ENCODE measurements at places on chromosomes 11 and 22. TPM values are rescaled to one million over a fixed set of nuclear protein-coding genes. Genes with fewer than 3 reads are reported as not detected.

DNA sequence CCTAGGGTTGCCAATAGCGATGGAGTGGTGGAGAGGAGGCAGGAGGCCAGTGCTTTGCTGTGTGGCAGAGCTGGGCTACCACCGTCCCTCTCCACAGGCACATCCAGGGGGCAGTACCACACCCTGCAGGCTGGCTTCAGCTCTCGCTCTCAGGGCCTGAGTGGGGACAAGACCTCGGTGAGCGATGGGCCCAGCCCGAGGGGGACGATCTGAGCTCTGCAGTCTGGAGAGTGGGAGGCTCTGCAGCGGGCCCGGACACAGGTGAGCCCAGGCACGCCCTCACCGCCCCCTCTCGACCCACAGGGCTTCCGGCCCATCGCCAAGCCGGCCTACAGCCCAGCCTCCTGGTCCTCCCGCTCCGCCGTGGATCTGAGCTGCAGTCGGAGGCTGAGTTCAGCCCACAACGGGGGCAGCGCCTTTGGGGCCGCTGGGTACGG lies 2.5 kb downstream of the PKP3 start:
- DNase-seq = no peak

- peak; percentile 52 for DNase-seq
These were observed 5.5 kb downstream of the TTC28 start for GRCh38 chr22:28674121-28674563.

GRCh38 chr11:75276686-75277085 lies 36.1 kb downstream of the TPBGL start:
- DNase-seq = no peak

GRCh38 chr11:109644152-109644551 lies 222.2 kb downstream of the C11orf87 start:
- no peak for DNase-seq

- peak; percentile 84 for DNase-seq
These were observed at the start of gene XNDC1N for GRCh38 chr11:71927820-71928736. Gene XNDC1N (minus strand): TSS chr11:71928594. CDS start chr11:71923353, 5,241 bp downstream.

GRCh38 chr11:67452141-67452952 lies at the start of gene GPR152:
Gene GPR152 (minus strand): TSS chr11:67452729. CDS start chr11:67452724, 5 bp downstream.
- DNase-seq = no peak

- DNase-seq = no peak
These were observed 14.4 kb upstream of the PVALB start for GRCh38 chr22:36831206-36831605.

DNA sequence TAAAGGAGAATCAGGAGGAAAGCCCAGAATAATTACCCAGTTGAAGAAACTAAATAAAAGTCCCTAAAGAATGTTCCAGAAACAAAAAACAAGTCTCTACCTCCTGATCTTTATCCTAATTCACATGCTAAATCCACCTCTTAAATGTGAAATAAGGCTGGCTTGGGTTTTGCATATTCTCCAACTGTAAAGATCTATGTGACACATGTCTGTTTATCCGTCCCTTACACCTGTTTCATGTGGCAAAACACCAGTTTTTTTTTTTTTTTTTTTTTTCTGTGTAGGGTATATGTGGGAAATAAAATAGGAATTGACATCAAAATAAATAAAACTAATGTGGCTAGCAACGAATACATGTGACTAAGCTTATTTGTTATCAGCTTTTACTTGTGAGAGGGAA lies 70.5 kb downstream of the NARS2 start:
- no peak for DNase-seq

DNA sequence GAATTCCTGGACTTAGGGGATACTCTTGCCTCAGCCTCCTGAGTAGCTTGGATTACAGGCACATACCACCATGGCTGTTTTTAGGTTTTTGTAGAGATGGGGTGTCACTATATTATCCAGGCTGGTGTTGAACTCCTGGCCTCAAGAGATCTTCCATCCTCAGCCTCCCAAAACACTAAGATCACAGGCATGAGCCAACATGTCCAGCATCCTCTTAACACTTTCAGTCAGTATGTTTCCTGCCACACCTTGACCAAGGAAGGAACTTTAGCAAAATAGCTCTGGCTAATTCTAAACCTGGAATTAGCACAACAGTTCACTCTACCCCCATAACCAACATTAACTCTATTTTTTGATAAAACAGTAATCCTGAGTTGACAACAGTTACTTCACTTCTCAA lies 27.2 kb upstream of the DNAJB7 start:
- no peak for DNase-seq

DNA sequence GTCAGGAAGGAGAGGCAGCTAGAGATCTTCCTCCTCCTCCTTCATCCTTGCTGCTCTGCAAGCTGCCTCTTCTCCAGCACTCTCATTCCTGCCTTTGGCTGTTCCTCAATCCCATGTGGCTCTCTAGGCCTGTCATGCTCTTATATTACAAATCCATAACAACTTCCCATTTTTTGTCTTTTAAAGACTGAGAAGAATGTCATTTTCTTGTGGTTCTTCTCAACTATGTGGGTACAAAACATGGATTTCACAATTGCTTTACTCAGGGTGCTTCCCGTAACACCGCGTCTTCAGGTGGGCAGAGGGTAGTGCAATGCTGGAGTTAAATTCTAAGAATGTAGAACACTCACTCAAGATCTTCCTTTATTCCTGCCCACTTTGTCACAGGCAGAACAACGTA lies 6.8 kb upstream of the CAT start:
- DNase-seq = no peak

DNA sequence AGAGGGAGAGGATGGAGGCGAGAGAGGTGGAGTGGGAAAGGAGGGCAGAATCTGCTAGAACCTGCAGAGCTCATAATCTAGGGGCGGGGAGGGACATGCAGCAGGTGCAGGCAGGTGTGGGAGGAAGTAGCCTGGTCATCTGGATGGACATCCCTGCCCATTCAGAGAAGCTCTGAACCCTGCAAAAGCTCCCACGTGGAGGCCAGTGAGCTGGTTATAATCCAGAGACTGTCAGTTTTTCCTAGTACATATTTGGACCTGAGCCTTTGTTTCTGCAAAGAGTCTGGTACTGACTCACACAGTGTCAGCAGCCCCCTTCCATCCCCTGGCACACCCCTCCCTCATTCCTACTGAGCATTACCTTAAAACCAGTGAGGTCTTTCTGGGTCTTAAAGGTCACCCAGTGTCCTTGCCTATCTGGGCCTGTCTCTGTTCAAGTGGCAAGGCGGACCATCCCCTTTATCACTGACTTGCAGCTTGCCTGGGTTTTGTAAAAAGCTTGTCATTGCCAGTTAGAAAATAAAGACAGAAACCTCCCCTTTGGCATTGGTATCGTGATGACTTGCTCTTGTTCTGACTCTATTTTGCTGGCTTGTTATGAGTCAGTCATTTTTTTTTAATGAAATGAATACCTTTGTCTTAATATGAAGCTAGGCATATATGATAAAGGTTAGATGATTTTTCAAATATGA lies 26.1 kb downstream of the PTPRJ start:
- DNase-seq = peak; percentile 25

DNA sequence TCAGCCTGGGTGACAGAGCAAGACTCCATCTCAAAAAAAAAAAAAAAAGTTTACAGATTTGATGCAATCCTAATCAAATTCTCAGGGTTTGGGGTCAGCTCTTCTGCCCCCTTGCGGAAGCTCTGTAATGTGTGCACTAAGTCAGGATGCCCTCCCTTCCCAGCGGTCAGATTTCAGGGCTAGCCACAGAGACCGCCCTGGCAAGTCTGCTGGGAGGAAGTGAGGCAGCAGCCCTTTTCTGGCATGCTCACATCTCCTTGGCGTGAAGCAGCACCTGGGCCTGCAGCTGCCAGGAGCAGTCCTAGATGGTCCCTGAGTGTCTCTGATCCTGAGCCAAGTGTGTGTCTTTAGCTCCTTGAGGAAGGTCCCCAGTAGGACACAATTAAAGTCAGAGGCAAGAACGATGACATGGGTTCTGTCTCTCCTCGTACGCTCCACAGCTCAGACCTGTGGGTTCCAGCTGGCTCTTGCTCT lies 10.9 kb upstream of the APOBEC3C start:
- peak; percentile 94 for DNase-seq

- no peak for DNase-seq
These were observed 7.7 kb downstream of the MUC5AC start for GRCh38 chr11:1165256-1166041.

DNA sequence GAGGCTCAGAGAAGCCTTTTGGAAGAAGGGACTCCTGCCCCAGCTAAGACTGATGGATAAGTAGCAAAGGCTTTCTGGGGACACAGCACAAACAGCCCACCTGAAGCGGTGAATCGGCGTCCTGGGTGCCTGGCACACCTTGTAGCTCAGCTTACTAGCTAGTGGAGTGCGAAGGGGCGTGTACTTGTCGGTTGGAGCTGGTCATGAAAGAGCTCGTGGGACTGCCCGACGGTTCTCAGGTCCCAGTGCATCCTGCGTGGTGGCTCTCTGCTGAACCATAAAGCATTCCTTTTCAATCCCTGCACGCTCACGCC lies 690 bp upstream of the UVRAG start:
- DNase-seq = no peak

- DNase-seq = no peak
These were observed 4.8 kb upstream of the TBX1 start for GRCh38 chr22:19755722-19756287.

Gene MRPL49
- total RNA-seq = 95.0 TPM

Gene P2RY2
- 19.8 TPM for total RNA-seq

Gene RIMBP3B
- total RNA-seq = 0.18 TPM

Gene NXPE4
- total RNA-seq = not detected
